Caco-2 (cell line): ENCODE measurements at places on chromosomes 5 and 9. TPM values are rescaled to one million over a fixed set of nuclear protein-coding genes. Genes with fewer than 3 reads are reported as not detected.

- H3K36me3 ChIP-seq, result no peaks in the 10 kb centered on the region
- DNase-seq, result no peak
- peaks cover 5% of the 10 kb centered on the region; the same call in 1 of the 2 replicates for H3K4me1 ChIP-seq
These were observed 130.0 kb upstream of the CDKN2B start for GRCh38 chr9:22138956-22139660.

Gene HK3
- total RNA-seq, result 0.29 and 0.97 TPM in 2 replicates

DNA sequence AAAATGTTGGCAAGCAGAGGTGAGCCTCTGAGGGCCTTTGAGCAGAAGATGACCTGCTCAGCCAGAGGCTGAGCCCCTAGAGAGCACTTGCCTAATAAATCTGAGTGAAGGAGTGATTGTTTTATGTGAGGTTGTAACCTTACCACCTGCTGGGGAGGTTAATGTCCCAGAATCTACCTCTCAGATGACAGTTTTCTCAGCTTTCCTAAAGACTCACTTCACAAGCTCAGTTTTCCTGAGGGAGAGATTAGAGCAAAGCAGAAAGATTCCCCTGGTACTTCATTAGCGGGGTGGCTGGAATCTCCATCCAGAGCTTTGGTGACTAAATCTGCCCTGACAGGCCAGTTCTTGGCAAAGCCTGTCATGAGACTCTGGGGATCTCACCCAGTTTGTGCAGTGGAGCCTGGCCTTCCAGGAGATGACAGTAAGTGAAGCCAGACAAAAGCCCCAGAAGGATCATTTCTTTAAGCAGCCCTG lies 48.8 kb upstream of the GALNT10 start:
- no peaks in the 10 kb centered on the region for H3K4me1 ChIP-seq
- no peaks in the 10 kb centered on the region for H3K36me3 ChIP-seq
- no peaks in the 10 kb centered on the region for H3K27me3 ChIP-seq
- H3K4me3 ChIP-seq, result no peak overlapping the region
- no peak overlapping the region for H3K27ac ChIP-seq
- DNase-seq, result no peak

GRCh38 chr9:135692410-135692809 lies 6.9 kb downstream of the SOHLH1 start:
- no peaks in the 10 kb centered on the region for H3K4me1 ChIP-seq
- H3K4me3 ChIP-seq, result no peak overlapping the region
- peaks cover 2% of the 10 kb centered on the region; the same call in 1 of the 2 replicates for H3K36me3 ChIP-seq
- DNase-seq, result no peak
- no peaks in the 10 kb centered on the region for H3K27me3 ChIP-seq
- no peak overlapping the region for H3K27ac ChIP-seq

DNA sequence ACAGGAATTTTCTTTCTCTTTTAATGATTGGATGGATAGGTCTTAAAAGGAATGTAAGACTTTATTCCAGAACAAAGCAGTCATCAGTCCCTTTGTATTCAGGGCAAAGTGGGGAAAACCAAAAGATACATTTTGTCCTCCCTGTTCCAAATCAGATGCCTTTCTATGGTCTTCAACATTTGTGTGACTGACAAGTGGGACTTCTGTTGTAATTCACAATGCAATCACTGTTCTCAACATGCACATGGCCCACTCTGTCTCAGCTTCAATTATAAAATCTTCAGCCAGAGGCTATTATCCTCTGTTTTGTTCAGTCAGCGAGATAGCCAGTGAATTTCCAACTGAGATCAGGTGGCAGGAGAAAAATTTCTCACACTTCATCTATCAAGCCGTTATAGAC lies 95.5 kb upstream of the ERBIN start:
- H3K27me3 ChIP-seq, result no peaks in the 10 kb centered on the region
- DNase-seq, result no peak
- no peak overlapping the region for H3K4me3 ChIP-seq
- H3K27ac ChIP-seq, result no peak overlapping the region
- H3K4me1 ChIP-seq, result no peaks in the 10 kb centered on the region

GRCh38 chr9:19771446-19771845 lies 17.4 kb downstream of the SLC24A2 start:
- no peak overlapping the region for H3K27ac ChIP-seq
- no peak overlapping the region for H3K4me3 ChIP-seq
- no peaks in the 10 kb centered on the region for H3K4me1 ChIP-seq
- H3K36me3 ChIP-seq, result no peaks in the 10 kb centered on the region
- no peaks in the 10 kb centered on the region for H3K27me3 ChIP-seq

Gene CTXN3
- not detected in 2 replicates for total RNA-seq

DNA sequence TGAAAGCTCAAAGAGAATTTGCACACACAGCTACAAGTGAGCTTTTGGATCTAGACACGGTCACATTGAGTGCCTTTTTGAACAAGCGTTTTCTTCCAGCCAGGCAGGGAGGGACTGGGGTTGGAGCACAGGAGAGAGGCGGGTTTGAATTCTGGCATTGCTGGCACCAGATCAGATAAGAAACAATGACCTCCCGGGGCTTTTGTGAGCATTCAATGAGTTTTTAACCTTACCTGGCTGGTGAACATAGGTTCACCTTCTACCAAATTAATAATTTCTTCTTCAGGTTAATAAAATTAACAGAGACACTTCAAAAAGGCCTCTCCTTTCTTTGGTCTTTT lies 312.9 kb upstream of the MSX2 start:
- DNase-seq, result no peak
- no peaks in the 10 kb centered on the region for H3K36me3 ChIP-seq
- H3K4me1 ChIP-seq, result peaks cover 7% of the 10 kb centered on the region; the same call in 1 of the 2 replicates
- no peaks in the 10 kb centered on the region for H3K27me3 ChIP-seq

Gene GARIN3
- total RNA-seq, result not detected in 2 replicates

- no peak overlapping the region for H3K4me3 ChIP-seq
- H3K36me3 ChIP-seq, result no peaks in the 10 kb centered on the region
- no peaks in the 10 kb centered on the region for H3K27me3 ChIP-seq
These were observed 549.9 kb downstream of the IRX1 start for GRCh38 chr5:4145511-4145910.

DNA sequence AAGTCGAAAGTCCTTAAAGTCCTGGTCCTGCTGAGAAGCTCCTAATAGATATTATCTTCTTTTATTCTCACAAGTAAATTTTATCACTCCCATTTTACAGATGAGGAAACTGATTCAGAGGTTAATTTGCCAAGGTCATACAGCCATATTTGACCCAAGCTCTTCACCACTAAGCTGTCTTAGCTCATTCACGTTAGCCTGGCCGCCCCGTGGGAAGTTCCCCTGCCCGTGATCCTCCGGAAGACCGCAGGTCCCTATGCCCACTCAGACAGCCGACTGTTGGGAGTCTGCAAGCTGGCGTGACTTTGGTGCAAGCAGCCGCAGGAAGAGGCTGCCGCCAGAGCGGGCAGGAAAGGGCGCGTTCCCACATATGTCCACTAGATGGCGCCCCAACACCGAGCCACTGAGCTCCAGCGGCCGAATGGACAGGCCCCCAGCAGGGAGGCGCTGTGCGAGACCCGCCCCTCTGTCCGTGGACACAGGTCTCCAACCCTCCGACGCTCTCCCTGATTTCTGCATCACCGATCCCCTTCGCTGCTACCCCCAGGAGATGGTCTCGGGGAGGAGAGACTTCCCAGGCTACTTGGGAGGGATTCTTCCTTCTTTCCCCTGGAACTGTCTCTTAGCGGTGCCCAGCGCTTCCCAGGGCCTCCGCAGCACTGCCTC lies 10.0 kb upstream of the ARAP3 start:
- peak; percentile 92 for DNase-seq
- H3K27ac ChIP-seq, result no peak overlapping the region
- no peaks in the 10 kb centered on the region for H3K4me1 ChIP-seq
- H3K36me3 ChIP-seq, result no peaks in the 10 kb centered on the region

Gene WWC1
- total RNA-seq, result 108 and 109 TPM in 2 replicates

Gene FREM1
- 0.50 and 0.67 TPM in 2 replicates for total RNA-seq

GRCh38 chr9:133377721-133378216 lies 1.6 kb downstream of the STKLD1 start:
- no peak for DNase-seq
- H3K27ac ChIP-seq, result no peak overlapping the region
- H3K27me3 ChIP-seq, result no peaks in the 10 kb centered on the region
- H3K4me3 ChIP-seq, result no peak overlapping the region

DNA sequence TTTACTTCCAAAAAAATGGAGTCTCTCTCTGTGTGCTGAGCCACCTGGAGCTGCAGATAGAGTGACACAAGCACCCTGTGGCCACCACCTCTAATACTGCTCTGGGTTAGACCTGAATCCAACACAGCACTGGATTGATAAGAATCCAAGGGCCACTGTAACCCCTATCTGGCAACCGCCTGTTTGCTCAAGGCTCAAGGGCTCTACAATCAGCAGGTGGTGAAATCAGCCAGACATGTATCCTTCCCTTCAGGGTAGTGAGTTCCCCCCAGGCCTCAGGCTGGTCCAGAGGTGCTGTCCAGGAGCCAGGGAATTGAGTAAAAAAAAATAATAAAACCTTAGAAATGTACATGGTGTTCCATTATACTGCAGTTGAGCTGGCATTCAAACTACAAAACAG lies 509.0 kb downstream of the KIF4B start:
- no peaks in the 10 kb centered on the region for H3K36me3 ChIP-seq
- DNase-seq, result no peak
- no peaks in the 10 kb centered on the region for H3K27me3 ChIP-seq
- H3K4me1 ChIP-seq, result 0 out of 2 replicates have a peak, but pooled peaks cover 4% of the 10 kb centered on the region
- no peak overlapping the region for H3K27ac ChIP-seq
- H3K4me3 ChIP-seq, result no peak overlapping the region

- no peaks in the 10 kb centered on the region for H3K4me1 ChIP-seq
- no peak overlapping the region for H3K4me3 ChIP-seq
- no peak overlapping the region for H3K27ac ChIP-seq
- no peaks in the 10 kb centered on the region for H3K27me3 ChIP-seq
These were observed 1889.4 kb upstream of the CDH9 start for GRCh38 chr5:28927559-28928326.

GRCh38 chr9:69153707-69154521 lies 20.2 kb upstream of the TJP2 start:
- H3K4me1 ChIP-seq, result no peaks in the 10 kb centered on the region
- H3K4me3 ChIP-seq, result no peak overlapping the region
- no peaks in the 10 kb centered on the region for H3K27me3 ChIP-seq
- DNase-seq, result no peak
- H3K36me3 ChIP-seq, result no peaks in the 10 kb centered on the region
